ENCODE measurements at places on chromosomes 6 and 20.

- DNase-seq: no peak
Measured at GRCh38 chr6:25405442-25405841, 126.3 kb downstream of the CARMIL1 start.

DNA sequence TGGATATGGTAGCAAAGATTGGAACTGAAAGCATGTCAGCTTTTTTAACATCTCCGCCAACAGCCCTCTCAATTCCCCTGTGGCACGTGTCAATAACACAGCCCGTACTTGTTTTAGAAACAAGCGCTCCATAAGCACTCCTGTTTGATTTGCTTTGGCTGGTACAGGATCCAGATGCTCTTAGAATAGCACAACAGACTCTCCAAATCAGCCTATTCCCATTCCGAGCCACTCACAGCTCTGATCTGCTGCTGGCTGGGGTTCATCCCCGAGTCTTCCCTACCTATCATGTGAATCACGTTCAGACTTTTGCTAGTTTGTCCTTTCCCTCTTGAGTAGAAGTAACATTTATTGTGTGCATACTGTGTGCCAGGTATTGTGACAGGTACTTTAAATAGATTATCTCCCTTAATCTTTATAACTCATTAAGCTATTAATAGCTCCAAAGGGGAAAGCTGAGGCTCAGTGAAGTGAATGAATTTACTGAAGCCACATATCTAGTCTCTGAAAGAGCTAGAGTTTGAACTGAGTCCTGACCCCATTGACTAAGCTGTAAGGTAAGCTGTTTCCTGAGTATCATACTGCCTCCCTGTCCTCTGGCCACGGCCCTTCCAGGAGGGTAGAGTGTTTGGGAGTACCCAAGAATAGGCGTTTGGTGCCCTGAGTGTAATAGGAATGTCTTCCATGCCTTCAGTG, 46.7 kb downstream of the RALY start:
- DNase-seq: no peak

DNA sequence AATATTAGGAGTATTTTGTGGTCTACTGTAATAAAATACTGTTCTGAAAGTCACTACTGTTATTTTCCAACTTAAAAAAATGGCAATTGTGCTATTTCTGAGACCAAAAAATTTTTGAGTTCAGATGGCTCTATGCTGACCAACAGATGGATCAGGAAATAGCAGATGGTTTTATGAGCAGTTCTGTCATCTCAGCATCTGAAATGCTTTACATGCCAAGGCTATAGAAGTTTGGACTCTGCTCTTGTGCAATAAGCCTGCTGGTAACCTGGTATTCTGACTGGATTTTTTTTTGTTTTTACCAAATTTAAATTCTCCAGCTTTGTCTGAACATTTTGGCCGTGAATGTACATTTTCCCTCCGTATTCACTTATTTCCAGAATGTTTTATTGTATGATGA, 1127.5 kb downstream of the GRIK2 start:
- no peak for DNase-seq

DNA sequence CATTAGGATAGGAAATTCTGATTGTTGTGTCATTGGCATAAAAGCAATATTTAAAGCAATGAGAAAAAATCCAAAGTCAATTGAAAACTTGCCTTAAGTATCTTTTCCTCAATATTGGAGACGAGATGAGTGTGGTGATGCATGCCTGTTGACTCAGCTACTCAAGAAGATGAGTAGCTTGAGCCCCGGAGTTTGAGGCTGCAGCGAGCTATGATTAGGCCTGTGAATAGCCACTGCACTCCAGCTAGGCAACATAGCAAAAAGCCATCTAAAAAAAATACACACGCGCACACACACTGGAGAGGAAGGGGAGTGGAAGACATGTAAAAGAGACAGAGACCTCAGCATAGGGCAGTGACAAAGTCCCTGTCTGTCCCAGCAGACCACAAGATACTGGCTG, 9.7 kb upstream of the MARCKS start:
- DNase-seq: no peak

GRCh38 chr6:157604816-157605215, 218.2 kb upstream of the SNX9 start:
- DNase-seq: no peak

GRCh38 chr6:72561629-72562028, 60.2 kb upstream of the KCNQ5 start:
- no peak for DNase-seq

- no peak for DNase-seq
Measured at GRCh38 chr6:137761072-137761471, 106.0 kb upstream of the TNFAIP3 start.

- no peak for DNase-seq
Measured at GRCh38 chr6:15017803-15018202, 228.1 kb upstream of the JARID2 start.

DNA sequence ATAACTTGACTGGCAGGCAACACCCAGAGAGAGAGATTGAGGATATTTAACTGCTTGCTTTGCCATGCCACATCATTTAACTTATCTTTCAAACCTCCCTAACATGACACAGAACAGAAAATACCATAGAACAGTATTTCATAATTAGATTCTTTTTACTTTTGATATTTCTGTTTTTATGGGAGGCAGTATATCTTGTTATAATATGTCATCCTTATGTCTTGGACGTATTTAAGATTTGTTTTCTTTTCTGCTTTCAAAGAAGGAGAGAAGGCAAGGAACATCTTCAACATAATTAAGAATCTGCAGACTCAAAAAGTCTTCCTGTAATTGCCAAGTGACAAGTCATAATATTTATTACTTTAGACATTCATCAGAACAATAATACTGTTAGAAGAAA, 1283.7 kb downstream of the GRIK2 start:
- no peak for DNase-seq

GRCh38 chr6:106525107-106525881, 104.0 kb downstream of the RTN4IP1 start:
- no peak for DNase-seq

DNA sequence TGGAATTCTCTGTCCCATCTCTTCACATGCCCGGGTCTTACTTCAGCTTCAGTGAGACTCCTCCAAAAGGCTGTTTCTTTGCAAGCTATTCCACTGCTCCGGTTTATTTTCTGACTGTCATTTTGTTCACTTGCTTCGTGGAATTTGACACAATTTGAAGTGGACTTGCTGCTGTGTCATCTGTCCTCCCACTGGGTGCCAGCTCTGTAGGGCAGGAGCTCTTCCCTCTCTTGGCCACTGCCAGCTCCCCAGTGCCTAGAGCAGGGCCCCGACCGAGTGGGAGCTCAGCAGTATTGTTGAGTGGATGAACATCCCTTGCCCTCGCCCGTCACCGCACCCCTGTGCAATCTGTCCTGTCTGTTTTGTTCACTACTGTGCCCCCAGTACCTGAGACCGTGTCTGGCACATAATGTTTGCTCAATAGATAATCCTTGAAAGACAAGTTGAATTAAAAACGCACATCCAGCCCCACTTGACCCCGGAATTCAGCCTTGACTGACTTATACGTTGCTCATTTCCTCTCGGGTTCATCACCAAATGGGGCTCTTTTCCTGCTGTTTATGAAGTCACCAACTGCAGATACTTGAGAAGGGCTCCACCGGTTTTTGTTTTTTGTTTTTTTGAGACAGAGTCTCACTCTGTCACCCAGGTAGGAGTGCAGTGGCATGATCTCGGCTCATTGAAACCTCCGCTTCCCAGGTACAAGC, 170.3 kb upstream of the KCNG1 start:
- DNase-seq: no peak

DNA sequence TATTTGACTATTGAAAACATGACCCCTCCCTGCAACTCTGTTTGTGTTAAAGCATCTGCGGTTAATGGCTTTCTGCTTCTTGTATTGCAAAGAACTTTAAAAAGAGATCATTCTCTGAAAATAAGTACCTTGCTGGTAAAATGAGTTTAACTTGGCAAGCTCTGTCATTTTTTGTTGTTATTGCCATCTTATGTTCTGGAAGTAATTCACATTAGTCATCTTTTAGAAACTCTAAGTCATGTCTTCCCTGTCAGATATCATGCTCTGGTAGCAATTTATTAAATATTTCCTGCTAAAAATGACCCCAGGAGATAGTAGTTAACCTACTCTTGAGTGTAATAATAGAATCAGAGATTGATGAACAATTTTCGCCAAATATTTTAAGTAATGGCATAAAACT, 890.6 kb downstream of the KIF16B start:
- no peak for DNase-seq

DNA sequence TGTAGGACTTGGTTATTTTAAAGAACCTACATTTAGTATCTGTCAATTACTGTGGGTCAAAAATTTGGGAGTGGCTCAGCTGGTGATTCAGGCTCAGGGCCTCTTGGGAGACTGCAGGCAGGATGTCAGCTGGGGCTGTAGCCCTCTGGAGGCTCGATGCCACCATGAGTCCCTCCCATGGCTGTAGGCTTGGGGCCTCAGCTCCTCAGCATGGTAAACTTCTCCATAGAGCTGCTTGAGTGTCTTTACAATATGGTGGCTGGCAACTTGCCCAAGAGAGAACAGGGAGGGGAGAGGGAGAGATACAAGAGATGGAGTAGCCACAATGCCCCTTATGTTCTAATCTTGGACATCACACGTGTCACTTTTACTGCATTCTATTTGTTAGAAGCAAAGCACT, 470.4 kb downstream of the CDH26 start:
- no peak for DNase-seq

DNA sequence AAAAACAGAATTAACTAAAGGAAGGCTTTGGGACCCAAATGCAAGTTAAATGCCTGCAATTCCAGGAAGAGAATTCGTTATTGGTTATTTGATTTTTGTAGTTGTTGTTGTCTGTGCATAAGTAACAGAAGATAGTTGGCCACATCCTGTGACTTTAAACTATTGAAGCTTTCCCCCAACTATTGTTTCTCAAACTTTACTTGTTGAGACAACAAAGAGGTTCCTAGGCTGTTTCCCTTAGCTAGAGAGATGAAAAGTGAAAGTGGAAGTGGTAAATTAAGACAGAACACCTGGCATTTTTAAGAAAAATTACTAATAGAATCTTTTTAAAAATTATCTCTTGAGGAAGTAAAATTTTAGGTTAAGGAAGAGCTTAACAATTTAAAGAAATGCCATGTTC, 525.2 kb downstream of the PKHD1 start:
- no peak for DNase-seq

DNA sequence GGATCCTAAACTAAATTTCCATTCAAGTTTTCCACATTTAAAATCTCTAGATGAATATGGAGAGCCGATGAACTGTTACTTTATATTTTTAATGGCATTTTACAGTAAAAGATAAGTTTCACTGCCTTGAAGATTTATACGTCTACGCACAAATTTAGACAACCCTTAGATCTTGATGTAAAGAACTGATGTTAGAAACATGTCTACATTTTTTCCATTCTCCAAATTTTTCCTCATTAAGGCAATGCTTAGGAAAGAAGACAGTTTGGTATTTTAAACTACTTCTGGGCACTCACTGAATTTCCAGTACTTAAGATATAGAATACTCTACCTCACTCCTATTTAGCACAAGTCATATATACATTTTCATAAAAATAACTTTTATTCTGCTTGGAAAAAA, 45.4 kb downstream of the ME1 start:
- no peak for DNase-seq

- no peak for DNase-seq
Measured at GRCh38 chr20:62192635-62193034, 9.8 kb downstream of the MTG2 start.

DNA sequence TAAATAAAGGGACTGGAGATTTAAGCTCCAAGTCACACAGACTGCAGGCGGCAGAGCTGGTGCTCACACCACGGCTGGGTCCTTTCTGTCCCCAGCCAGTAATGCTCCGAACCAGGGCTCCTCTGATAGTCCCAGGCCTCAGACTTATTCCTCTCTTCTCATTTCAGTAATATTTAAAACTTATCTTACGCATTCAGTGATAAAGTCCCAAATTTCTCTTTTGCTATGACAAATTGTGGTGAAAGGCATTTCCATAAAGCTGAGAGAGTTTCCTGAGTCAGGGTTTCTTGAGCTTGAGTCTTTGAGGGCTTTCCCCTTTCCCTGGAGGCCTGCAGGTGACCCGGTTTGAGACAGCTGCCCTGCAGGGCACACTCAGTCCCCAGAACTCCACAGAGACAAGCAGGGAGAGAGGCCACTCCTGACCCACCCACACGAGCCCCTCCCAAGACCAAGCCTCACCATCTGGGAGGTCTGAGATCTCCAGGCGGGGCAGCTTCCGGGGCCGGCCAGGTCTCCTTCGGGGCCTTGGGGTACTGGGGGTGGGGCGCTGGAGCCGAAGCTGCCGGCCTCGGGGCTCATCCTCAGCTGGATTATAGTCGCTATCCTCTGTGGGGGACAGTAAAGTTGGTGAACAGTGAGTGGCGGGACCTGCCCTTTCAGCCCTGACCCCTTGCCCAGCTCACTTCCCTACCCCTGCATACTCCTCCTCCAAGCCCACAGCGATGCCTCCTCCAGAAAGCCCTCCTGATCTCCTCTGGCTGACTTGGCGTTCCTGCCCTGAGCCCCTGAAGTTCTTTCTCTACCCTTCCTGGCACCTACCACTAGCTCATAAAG, 6.6 kb downstream of the ZNF335 start:
- no peak for DNase-seq

GRCh38 chr6:125952764-125953501, 3.6 kb upstream of the HINT3 start:
- DNase-seq: no peak

DNA sequence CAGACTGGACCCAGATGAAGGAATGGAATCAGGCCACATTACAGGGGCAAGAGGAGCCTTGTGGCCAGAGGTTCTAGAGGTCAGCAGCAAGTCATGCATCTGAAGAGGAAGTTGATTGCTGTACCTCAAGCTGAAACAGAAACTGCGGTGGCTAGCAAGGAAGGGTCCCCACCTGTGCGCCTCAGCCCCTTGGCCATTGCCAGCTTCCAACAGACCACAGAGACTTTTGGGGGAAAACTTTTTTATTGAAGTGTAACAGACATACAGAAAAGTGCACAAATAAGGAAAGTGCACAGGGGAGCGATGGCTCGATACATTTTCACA, 26.8 kb upstream of the SLC9A8 start:
- DNase-seq: no peak

GRCh38 chr20:44135012-44135412, 52.0 kb downstream of the JPH2 start:
- no peak for DNase-seq

DNA sequence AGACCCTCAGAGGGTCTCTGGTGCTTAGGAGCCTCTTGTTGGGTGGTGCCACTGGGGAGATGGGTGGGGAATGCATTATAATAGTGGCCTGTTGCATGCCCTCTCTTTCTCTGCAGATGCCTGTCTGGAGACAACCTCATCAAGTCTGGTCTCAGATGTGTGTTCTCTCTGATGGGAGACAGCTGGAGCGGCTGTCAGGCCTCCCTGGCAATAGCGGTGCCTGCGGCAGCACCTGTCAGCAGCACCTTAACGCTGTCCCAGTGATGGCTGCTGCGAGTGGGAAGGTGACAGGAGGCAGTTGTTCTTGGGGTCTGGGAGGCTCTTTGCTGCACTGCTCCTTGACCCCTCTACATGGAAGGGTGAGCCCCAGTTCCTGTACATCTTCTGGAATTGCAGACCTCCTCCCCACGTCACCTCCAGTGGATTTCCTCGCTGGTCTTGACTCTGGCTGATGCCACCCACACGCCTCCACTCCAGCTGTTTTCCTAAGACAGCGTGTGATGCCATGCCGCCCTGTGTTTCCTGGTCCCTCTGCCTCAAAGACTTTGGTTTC, 63.3 kb upstream of the BLCAP start:
- DNase-seq: no peak
